ENCODE measurements at places on chromosomes 16 and 17.

DNA sequence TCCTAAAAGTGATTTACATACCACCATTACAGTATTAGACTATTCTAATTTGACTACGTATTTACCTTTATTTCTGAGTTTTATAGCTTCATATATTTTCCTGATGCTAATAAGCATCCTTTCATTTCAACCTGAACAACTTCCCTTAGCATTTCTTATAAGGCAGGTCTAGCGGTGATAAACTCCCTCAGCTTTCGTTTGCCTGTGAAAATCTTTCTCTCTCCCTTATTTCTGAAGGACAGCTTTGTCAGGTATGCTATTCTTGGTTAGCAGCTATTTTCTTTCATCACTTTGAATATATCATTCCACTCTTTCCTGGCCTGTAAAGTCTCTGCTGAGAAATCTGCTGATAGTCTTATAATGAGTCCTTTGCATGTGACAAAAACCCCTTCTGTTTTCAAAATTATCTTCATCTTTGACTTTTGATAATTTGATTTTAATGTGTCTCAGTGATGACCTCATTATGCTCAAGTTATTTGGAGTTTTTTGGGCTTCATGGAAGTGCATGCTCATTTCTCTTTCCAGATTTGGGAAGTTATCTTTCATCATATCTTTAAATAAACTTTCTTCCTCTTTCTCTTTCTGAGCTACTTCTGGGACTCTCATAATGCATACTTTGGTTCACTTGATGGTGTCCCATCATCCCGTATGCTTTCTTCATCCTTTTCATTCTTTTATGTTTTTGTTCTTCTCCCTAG lies 285.4 kb upstream of the PMFBP1 start:
- no peak for DNase-seq

GRCh38 chr17:16952401-16952800 lies 19.5 kb downstream of the TNFRSF13B start:
- no peak for DNase-seq

- no peak for DNase-seq
Observed at GRCh38 chr17:80559825-80560251, 15.2 kb downstream of the RPTOR start.

- DNase-seq = peak; percentile 62
Observed at GRCh38 chr17:2688351-2689342, 22.9 kb downstream of the CLUH start.

All from NCI-H510A (cell line).